Spinal cord (tissue), 10 donors: ENCODE measurements at places on chromosomes 2 and 18. TPM values are rescaled to one million over a fixed set of nuclear protein-coding genes. Genes with fewer than 3 reads are reported as not detected.

The ACTR3 gene
- 158 TPM for total RNA-seq

The GBX2 gene
- total RNA-seq, result 1.9 TPM

The DPP4 gene
- total RNA-seq, result 9.2 TPM

- DNase-seq, result no peak
Measured at GRCh38 chr2:65231892-65232477, 4.4 kb downstream of the ACTR2 start.

DNA sequence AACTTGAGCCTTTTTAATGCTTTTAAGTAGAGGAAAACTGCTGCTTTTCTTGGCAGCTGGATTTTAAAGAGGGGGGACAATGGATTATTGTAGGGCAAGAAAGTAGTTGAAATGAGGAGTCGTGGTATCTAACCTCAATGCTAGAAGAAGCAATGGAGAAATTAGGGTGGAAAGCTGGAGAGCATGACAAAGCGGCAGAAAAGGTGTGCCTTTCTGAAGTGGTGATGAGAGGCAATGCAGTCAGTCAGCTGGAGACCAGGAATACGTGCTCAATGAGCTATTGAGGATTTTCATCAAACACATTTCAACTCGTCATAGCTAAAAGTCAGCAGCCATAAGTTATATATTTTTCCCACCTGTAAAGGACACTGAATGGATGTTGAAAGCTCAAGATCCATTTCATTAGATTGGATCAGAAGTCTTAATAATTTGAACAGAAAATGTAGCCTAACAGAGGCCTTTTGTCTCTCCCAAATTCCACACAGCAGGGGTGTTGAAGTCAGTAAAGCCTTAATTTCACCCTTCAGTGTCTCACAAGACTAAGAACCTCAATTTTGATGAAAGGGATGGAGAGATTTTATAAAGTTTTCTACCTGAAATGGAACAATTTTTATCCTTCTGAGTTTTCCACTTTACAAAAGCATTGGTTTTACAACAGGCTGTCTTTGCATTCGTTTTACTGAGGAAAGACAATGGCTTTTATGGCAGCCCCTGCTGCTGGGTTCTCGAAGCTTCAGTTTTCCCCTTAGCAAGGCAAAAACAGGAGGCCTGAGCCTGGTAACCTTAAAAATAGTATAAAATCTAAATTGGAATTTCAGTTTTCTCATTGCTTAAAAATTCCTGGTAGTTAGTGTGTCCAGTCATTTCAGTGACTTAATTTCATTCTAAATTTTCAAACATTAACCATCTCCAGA lies 131.1 kb downstream of the CCDC102B start:
- DNase-seq, result no peak

GRCh38 chr2:185381631-185382030 lies 357.0 kb upstream of the FSIP2 start:
- no peak for DNase-seq

- no peak for DNase-seq
Measured at GRCh38 chr2:163086940-163087339, 248.4 kb upstream of the KCNH7 start.

- DNase-seq, result no peak
Measured at GRCh38 chr2:234130777-234131181, 80.3 kb downstream of the SPP2 start.

- DNase-seq, result no peak
Measured at GRCh38 chr2:55452879-55453278, 33.2 kb upstream of the CCDC88A start.
